ENCODE measurements at places on chromosomes 6 and 20.

- DNase-seq = no peak
Observed at GRCh38 chr6:8064638-8065518, 689 bp upstream of the BLOC1S5 start.

DNA sequence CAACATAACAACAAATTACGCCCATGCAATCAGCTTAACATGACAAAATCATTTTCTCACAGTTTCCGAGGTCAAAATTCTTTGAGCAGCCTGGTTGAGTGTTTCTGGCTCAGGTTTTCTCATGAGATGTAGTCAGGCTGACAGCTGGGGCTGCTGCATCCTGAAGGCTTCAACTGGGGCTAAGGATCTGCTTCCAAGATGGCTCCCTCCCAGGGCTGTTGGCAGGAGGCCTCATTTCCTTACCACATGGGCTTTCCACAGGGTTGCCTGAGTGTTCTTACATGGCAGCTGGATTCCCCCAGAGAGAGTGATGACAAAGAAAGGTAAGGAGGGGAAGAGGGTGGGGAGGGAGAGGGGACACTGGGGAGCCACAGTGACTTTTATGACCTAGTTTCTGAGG, 63.1 kb upstream of the NNAT start:
- no peak for DNase-seq

GRCh38 chr20:37846573-37846972, 56.4 kb upstream of the VSTM2L start:
- no peak for DNase-seq

DNA sequence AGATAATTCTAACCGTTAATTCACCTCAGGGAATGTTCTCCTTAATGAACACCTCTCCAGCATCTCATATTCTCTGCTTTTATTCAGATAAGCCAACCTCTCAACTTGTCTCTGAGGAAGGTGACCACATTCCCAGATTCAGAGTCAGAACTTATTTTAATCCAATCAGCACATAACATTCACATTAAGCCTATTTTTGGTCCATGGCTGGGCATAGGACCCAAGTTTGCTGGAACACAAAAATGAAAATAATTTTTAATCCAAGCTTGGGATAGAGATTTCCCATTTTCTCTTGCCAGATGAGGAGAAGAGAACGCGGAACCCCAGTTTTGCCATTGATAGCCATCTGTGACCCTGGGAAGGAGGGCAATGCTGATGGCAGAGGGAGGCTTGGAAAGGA, 126.5 kb downstream of the FRK start:
- no peak for DNase-seq

DNA sequence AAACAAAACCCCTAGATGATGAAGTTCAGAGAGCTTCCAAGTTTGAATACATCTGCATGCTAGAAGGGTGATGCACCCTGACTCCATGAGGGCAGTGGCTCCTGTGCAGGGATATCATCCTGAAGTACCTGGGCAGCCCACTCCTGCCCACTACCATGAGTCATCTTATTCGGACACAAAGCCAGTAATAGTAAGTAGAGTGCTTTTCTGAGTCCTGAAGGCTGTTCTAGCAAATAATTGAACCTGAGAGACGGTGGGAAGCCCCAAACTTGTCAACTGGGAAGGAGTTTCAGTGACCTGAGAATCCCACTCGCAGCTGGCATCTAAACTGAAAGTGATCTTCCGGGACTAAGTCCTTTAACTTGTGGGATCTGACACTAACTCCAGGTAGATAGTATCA, 152.9 kb upstream of the COL21A1 start:
- DNase-seq = no peak

GRCh38 chr6:166267526-166267925, 40.7 kb downstream of the PRR18 start:
- DNase-seq = no peak

GRCh38 chr6:15259766-15260098, 13.9 kb downstream of the JARID2 start:
- DNase-seq = no peak

Measured in CD4-positive, alpha-beta T cell treated with Interleukin-15 for 1 hour (primary cell).